ENCODE measurements at places on chromosomes 4 and X.

- no peak for DNase-seq
Measured at GRCh38 chr4:80072228-80072743, 743 bp downstream of the ANTXR2 start.

DNA sequence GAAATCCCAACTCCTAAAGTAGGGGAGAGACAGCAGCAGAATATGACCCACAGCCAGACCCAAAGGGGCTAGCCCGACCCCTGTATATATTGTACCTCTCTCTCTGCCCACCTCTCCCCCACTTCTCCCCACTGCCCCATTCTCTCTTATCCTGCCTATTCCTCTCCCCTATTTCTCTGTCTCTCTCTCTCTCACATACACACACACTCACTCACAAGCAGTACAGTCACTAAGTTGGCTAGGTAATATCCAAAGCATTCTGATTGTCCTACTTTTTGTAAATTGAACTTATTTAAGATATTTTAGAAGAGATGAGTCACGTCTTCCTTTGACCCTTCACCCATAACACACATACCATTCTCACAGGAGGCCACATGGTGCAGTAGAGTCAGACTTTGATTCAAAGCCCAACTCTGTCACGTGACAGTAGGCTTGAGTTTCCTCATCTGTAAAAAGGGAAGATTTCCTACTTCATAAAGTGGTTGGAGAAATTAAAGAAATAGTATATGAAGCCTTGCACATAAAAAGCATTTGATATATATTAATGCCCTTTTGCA lies 29.5 kb downstream of the SRPX2 start:
- DNase-seq, result no peak

GRCh38 chr4:170068438-170069128 lies 21.2 kb downstream of the AADAT start:
- DNase-seq, result no peak

GRCh38 chr4:39259571-39260330 lies 77.4 kb downstream of the WDR19 start:
- no peak for DNase-seq

DNA sequence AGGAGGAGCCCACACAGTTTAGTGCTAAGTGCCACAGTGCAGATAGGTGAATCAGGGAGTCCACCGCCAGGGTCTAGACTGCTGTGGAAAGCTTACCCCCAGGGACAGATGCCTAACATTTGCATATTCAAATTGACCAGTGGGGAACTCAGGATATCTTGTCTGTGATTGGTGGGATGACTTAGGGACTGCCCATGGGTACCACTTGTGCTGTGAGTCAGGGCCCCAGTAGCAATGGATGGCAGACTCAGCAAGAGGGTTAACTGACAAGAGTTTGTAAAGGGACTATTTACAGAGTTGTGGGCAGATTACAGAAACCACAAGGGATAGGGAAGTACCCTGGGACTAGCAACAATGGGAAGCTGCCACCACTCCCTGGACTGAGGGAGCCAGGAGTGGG lies 282.1 kb downstream of the BCOR start:
- no peak for DNase-seq

- no peak for DNase-seq
Measured at GRCh38 chrX:23332101-23332887, 2.4 kb upstream of the PTCHD1 start.

DNA sequence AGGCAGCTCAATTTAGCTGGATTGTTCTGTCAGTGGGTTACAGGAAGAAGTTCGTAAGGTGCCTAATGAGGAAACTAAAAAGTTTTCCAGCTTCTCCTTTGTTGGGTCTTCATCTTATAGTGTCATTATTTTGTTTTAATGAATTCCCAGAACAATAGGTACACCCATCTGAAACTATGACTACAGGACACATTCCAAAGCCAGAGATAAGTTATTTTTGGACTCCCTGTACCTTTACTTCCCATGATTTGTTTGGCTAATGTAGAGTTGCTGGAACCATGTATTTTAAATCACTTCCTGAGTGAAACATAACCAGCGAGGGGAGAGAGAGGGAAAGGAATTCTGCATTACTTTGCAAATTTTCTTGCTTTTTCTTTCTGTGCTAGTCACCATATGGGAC lies 114.0 kb downstream of the CLCN5 start:
- no peak for DNase-seq

DNA sequence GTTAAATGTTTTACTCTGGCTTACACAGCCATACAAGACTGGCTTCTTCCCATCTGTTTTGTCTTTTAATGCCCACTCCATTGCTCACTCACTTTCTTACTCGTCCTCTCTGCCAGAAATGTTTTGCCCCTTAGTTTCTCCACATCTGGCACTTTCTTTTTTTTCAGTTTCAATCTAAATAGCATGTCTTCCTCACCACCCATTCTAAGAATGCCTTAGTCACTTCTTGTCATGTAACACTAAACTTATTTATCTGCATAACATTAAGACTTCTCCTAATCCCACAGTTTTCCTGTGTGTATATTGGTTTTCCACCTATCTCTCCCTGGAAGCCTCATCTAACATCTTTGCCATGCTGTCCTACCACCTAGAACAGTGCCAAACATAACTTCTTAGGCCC lies 119.3 kb downstream of the ADAMTS3 start:
- no peak for DNase-seq

DNA sequence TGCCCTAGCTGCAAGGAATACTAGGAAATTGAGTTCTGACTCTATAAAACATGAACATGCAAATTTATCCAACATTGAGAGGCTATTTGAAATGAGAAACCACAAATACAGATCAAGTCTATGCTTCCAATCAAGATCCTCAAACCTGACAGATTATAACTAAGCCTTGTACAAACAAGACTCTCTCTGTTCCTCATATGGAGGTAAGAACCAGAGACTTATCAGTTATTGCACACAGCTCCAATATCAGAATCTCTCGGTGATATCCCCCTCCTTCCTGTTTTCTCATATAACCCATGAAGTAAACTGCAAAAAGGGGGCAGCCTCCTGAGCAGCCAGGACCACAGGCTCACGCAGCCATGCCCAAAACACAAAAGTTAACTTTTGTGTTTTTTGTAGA lies 36.5 kb downstream of the FBXW7 start:
- no peak for DNase-seq

DNA sequence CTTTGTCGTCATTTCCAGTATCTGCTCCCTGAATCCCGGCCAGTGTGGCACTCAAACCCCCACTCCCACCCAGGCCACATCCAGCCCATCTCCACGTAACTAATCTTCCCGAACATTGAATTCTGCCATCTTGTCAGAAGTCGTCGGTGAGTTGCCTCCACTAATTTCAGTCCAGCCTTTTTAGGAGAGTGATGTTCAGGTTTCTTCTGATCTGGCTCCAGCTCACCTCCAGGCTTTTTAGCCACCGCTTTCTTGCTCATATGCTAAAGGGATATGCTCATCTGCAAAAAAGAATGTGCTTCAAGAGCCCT lies 1.3 kb downstream of the TMEM165 start:
- DNase-seq, result no peak

GRCh38 chr4:73615613-73616012 lies 4.6 kb downstream of the RASSF6 start:
- DNase-seq, result no peak

DNA sequence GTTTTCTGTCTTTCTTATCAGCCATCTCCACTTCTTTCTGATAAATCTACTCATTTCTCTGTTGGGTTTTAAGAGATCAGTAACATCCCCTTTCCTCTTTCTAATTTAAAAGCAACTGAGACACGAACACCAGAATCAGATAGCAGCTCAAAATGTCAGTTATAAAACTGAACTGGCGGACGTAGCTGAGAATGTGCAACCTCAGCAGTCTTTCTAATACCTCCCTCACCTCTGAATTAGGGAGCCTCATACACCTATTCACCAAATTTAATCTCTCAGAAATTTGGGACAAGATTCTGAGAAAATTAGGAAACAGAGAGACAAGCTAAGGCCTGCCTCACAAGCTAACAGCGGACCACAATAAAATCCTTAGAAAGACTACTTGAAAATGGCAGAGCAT lies 52.0 kb upstream of the ACSL4 start:
- no peak for DNase-seq

GRCh38 chr4:142497606-142498005 lies 348.5 kb downstream of the INPP4B start:
- DNase-seq, result no peak

- DNase-seq, result no peak
Measured at GRCh38 chr4:178349601-178350000, 907.4 kb upstream of the AGA start.
